ENCODE measurements at places on chromosomes 3 and 15.

DNA sequence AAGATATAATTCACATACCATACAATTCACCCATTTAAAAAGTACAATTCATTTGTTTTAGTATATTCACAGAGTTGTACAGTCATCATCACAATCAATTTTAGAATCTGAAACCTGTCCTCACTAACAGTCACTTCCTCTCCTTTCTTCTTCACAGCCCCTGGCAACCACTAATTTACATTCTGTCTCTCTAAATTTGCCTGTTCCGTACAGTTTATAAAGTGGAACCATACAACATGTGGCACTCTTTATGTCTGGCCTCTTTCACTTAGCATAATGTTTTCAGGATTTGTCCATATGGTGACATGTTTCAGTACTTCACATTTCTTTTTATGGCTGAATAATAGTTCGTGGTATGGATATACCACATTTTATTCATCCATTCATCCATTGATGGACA is 22.7 kb downstream of the ERICH6 start:
- DNase-seq: no peak

GRCh38 chr3:71414189-71414927 is 169.2 kb downstream of the FOXP1 start:
- DNase-seq: no peak

GRCh38 chr3:187136936-187137335 is 2.4 kb downstream of the RPL39L start:
- no peak for DNase-seq

DNA sequence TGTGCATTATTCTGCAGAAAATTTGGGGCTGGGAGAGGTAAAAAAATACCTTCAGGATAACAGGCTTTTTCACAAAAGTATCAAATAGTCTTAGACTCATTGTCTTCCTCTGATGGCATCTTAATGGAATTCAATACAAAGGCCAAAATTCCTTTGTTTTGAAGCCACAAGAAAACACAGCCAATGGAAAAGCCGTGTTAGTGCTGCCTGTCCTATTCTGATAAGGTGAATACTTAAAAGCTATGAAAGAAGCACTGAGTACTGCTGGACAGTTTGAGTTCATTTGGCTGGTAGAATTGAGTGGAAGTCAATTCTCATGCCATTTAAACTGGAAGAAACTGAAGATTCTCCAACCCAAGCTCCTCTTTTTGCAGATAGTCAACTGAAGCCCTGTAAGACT is 395.3 kb upstream of the TPRG1 start:
- DNase-seq: no peak

DNA sequence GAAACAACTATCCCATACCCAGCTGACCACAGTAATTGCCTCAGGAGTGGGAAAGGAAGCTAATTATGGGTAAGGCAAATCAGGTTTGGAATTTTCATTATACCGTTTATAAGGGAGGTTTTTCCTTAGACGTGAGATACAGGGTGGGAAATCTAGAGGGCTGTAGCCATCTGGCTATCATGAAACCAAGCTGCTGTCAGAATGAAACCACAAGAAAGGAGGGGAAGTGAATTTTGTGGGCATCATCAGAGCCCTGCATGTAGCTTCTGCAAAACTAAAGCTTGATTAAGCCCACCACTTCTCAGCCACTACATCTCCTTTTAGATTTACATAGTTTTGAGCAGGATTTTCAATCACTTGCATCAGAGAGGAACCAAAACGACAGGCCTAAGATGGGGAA is 893.5 kb downstream of the TUSC7 start:
- no peak for DNase-seq

DNA sequence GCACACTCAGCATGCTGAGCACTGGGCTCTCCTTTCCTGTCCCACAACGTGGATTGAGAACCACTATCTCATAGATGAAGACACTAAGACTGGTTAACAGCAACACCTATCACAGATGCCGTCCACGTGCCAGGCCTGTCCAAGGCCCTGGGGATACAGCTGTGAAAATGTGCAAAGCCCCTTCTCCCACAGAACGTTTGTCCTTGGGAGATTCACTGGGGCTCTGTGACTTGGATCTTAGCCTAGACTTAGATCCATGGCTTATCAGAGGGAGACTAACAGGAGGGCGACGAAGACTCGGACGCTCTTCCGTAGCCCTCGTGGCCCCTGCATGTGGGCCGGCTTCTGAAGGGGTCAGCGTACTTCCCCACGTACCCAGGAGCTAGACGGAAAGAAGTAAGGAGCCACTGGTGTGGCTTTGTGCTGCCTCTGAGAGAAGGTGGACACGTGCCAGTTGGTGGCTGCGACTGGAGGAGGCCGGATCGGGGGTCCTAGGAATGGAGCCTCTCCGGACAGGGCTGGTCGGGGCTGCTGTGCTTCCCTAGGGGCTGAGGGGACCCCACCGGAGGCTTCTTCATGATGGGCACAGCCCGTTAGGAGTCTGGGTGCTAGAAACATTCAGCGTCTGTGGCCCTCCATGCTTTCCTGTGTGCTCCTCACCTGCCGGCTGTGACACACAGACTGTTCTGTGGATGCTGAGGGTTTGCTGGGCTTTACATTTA is 964 bp downstream of the NRROS start:
- no peak for DNase-seq

GRCh38 chr3:34237946-34238345 is 439.5 kb downstream of the PDCD6IP start:
- no peak for DNase-seq

GRCh38 chr15:60126200-60126599 is 122.1 kb downstream of the FOXB1 start:
- DNase-seq: no peak

DNA sequence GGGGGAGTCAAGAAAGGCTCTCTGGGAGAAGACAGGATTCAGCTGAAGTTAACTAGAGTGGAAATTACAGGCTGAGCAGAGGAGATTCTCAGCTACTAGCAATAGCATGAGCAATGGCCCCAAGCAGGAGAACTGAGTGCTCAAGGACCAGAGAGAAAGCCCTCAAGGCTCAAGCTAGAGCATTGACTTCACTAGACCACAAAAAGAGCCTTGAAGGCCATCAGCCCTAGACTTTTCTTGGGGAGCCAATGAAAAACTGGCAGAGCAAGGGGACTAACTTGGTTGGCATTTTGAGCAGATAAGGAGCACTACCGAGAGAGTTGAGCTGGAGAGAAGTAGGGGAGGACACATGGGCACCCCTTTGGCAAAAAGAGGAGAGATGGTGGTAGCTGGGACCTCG is 277.6 kb downstream of the FEZF2 start:
- no peak for DNase-seq

DNA sequence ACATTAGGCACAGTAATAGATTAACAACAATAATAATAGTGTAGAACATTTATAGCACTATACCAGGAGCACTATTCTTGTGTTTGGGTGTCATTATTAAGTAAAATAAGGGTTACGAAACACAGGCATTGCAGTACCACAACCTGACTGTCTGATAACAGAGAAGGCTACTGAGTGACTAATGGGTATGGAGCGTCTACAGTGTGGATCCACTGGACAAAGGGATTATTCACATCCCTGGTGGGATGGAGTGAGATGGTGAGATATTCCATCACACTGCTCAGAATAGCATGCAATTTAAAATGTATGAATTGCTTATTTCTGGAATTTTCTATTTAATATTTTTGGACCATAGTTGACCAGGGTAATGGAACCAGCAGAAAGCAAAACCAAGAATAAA is 18.2 kb downstream of the MINDY4B start:
- no peak for DNase-seq

GRCh38 chr3:72092778-72093177 is 307.8 kb upstream of the PROK2 start:
- DNase-seq: no peak

DNA sequence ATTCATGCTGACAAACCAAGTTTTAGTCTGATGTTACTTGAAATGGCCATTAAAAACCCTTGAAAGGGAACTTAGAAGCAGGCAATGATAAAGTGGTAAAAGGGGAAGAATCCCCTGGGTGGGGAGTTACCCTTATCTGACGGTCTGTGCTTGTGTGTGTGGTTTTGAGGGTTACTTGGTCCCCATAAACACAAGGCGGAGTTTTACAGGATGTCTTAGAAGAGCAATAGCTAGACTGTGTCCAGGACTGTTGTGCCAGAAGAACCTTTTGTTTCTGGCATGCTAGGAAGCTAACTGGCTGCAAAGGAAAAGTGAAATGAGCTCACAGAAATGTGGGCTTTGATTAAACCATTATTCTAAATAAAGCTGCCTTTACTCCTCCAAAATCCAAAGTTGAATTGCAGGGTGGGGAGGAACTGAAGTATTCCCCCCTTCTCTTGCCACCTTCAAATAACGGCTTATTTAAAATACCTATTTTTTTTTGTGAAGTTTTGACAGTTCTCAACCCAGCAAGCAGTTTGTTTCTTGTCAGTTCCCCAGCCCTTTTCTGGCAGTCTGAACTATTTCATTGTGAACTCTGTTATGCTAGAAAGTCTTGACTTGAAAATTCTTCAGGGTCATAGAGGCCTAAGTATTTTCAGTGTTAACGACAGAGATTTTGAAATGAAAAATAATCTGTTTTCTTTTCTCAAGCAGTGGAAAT is 443.5 kb downstream of the OTOL1 start:
- no peak for DNase-seq

DNA sequence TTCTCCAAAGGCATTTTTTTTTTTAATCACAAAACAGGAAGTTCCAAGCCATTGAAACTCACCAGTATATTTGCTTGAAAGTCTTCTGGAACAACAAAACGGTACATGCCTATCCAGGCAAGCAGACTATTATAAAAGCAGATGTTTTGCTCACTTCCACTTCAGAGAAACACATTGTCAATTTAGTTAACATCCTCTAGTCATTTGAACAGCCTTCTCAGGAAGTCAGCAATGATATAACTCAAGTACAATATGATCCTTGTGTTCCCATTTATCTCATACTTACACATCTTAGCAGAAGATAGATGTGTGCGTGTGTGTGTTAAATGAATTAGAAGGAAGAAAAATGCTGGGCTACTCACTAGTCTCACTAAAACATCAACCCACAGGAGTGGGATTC is 30.4 kb downstream of the MECOM start:
- DNase-seq: no peak

GRCh38 chr3:17182166-17182565 is 297.4 kb downstream of the PLCL2 start:
- DNase-seq: no peak
